ENCODE measurements at places on chromosomes 7 and 10. TPM values are rescaled to one million over a fixed set of nuclear protein-coding genes. Genes with fewer than 3 reads are reported as not detected.

PWWP2B gene
- 17.3 TPM for total RNA-seq

TUBAL3 gene
- total RNA-seq, result not detected

TMEM254 gene
- 8.6 TPM for total RNA-seq

IGF2BP3 gene
- total RNA-seq, result 98.3 TPM

TEX47 gene
- total RNA-seq, result not detected

TACC2 gene
- total RNA-seq, result 39.6 TPM

C10orf62 gene
- not detected for total RNA-seq

LRRC18 gene
- not detected for total RNA-seq

MMD2 gene
- total RNA-seq, result not detected

CALY gene
- not detected for total RNA-seq

BLNK gene
- total RNA-seq, result not detected

TPST1 gene
- total RNA-seq, result 10.2 TPM

DNA sequence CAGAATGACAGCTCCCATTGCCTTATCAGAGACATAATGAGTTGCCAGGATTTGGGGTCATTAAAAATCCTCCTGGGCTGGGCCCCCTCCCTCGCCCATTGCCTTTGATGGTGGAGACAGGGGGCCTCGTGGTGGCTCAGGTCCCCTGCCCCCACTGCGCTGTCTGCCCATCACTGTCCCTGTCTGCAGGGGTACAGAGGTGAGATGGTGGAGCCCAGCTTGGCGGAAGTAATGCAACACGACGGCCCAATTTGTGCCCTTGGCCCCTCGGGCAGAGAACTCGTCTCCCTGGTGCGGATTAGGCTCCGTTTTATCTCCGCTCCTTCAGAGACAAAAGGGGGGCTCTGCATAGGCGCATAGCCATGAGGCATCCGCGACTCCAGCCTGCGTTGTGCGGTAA is 152.4 kb upstream of the UNC5B start:
- no peak for DNase-seq

GRCh38 chr10:63520500-63521415 is at the start of gene REEP3:
Gene REEP3, plus strand, starts transcription at chr10:63521401. Its CDS starts 145 bp downstream, at chr10:63521546.
- no peak for DNase-seq

- no peak for DNase-seq
These were observed 19.7 kb downstream of the GOLGA7B start for GRCh38 chr10:97869091-97870042.

GRCh38 chr10:121436630-121437341 is 161.5 kb downstream of the FGFR2 start:
- DNase-seq, result no peak

- no peak for DNase-seq
These were observed 40.2 kb downstream of the ZNF365 start for GRCh38 chr10:62414359-62414758.

DNA sequence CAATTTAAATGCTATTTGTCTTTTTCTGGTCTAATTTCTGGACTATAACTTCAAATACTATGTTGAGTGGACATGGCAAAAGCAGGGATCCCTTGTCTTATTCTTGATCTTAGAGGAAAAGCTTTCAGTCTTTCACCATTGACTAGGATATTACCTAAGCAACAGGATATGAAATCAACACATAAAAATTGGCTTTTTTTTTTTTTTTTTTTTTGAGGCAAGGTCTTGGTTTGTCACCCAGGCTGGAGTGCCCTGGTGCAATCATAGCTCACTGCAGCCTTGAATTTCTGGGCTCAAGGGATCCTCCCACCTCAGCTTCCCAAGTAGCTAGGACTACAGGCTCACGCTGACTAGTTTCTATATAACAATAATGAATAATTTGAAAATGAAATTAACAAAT is 90.8 kb downstream of the JMJD1C start:
- DNase-seq, result no peak

DNA sequence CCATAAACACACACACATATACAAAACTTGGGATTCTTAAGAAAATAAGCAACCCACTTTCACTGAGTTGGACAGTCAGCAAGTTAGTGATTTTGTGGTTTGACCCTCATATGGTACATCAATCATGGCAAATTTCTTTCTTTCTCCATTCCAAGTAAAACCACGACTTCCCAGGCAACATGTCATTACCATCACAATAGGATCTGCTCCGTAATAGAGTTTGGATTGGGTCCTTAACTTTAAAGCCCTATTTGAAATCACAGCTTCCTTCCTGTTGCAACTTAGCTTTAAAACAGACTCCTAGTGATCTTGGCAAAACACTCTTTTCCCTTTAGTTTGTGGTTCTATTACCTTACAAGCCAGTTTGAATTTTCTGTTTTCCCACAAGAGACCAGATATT is 483.6 kb downstream of the INHBA start:
- DNase-seq, result no peak

- DNase-seq, result no peak
These were observed 1064.6 kb upstream of the LRRTM3 start for GRCh38 chr10:65861249-65861648.

GRCh38 chr7:105682341-105683060 is 101.2 kb upstream of the EFCAB10 start:
- no peak for DNase-seq

DNA sequence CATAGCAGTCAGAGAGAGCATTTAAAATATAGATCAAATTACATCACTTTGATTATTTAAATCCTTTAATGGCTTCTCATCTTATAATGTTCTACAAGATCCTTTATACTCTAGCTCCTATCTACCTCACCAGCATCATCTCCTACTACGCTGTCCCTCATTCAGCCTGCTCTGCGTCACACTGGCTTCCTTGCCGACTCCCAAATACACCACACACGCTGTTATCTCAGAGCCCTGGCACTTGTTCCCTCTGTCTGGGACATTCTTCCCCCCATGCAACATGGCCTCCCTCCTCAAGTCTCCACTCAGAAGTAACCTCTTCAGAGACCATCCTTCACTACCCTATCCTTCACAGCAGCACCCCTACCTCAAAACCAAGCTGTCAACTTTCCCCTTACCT is 46.7 kb downstream of the RNLS start:
- DNase-seq, result no peak

GRCh38 chr10:73096449-73097304 is at the start of gene P4HA1:
Gene P4HA1, minus strand, starts transcription at chr10:73096866. Its CDS starts 21,983 bp downstream, at chr10:73074883.
- DNase-seq, result no peak

DNA sequence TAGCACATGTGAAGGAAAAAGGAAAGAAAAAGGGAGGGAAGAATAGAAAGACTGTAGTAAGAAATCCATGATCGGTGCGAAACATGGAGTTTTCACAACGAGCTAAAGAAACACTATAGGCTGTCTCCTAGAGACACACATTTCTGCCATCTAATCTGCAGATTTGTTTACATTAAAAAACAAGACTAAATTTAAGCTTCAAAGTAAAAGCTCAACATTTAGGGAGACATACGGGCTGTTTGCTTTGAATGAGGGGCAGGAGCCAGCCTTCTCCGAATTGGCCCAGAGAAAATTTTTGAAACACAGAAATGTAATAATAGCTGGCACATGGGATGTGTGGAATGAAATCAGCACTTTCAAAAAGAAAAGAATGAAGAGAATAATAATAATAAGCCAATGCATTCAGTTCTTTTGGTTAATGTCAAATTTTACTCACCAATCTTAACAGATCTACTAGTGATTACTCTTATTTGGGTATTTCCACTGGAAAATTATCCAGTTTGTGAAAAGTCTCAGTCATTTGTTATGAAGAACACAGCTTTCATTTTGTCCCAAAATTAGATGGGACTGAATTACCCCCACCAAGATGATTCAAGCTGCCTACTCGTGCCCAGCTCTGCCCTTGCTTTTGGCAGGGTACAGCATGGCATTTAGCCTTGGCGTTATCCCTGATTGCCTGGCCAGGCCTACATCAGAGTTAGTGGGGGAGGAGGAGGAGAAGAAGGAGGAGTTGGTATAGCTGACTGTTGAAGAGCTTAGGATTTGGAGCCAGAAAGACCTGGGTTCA is 47.1 kb downstream of the MTURN start:
- DNase-seq, result no peak

GRCh38 chr7:11434366-11434765 is 397.6 kb downstream of the THSD7A start:
- DNase-seq, result no peak

- no peak for DNase-seq
These were observed at the start of gene GRB10 for GRCh38 chr7:50782375-50783208. Gene GRB10, minus strand, starts transcription at chr7:50782896. Its CDS starts 50,574 bp downstream, at chr7:50732322.

DNA sequence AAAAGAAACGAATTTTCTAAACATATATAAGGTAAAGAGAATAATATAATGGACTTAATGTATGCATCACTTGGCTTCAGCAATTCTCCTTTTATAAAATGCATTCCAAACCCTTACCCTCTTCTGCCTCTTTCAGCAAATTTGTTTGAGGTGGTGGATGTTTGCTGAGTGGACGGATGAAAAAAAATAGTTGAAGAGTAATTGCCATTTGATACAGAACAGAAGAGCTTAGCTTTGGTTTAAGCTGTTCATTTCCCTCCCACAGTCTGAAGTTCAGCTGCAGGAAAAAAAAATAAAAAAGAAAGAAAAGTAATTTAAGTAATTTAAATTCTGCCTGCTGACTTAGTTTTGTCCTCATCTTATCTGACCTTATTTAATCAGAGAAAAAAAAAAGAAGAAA is 138.6 kb downstream of the GALNT17 start:
- no peak for DNase-seq

- DNase-seq, result no peak
These were observed 37.7 kb upstream of the ZNF438 start for GRCh38 chr10:31069411-31069810.

- no peak for DNase-seq
These were observed 197.0 kb upstream of the ZMIZ1 start for GRCh38 chr10:78871796-78872195.

- DNase-seq, result no peak
These were observed 286.8 kb downstream of the RPS24 start for GRCh38 chr10:78320506-78320905.

DNA sequence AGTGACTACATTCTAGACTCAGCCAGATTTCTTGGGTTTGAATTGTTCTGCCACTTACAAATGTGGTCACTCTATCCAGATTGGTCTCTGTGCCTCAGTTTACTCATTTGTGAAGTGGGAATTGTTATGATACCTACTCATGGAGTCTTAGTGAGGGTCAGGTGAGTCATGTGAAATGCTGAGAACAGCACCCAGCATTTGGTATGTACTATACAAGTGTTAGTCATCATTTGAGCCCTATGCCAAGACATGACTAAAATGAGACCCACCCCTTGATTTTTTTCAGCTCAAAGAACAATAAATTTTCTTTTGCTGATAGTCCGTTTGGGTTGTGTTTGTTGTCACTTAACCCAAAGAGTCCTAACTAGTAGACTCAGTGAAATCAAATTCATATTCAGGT is 92.8 kb downstream of the CHN2 start:
- DNase-seq, result no peak
